ENCODE measurements at places on chromosomes 5 and 9.

GRCh38 chr9:96251451-96251850 lies 50.5 kb downstream of the HSD17B3 start:
- no peak for DNase-seq

DNA sequence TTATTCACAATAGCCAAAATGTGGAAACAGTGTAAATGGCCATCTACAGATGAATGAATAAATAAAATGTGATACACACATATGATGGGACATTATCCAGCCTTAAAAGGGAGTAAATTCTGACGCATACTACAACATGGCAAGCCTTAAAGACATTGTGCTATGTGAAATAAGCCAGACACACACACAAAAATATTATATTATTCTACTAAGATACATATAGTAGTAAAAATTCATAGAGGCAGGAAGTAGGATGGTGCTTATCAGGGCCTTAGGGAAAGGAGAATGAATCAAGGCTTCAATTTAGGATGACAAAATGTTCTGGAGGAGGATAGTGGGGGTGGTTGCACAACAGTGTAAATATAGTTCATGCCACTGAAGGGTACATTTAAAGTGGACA lies 346.7 kb upstream of the SMARCA2 start:
- DNase-seq: no peak

DNA sequence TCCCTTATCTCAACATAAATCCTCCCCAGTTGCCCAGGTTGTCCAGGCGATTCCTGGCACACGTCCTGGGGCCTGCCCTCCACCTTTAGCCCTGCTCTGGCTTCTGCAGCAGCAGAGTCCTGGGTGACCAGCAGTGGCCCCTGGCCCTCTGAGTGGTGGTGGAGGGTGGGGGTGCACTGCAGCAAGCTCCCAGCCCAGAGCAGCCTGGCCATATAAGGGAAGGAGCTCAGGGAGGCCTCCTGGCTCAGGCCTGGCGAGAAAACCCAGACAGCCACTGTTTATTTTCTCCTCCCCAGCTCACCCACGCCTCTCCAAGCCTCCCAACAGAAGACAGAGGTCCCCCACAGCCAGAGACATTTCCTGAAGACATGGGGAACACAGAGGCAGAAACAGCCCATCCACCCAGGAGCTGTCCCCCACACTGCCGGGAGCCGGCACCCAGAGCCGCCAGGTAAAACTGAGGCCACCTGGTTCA lies 44.7 kb upstream of the IL17B start:
- DNase-seq: no peak

DNA sequence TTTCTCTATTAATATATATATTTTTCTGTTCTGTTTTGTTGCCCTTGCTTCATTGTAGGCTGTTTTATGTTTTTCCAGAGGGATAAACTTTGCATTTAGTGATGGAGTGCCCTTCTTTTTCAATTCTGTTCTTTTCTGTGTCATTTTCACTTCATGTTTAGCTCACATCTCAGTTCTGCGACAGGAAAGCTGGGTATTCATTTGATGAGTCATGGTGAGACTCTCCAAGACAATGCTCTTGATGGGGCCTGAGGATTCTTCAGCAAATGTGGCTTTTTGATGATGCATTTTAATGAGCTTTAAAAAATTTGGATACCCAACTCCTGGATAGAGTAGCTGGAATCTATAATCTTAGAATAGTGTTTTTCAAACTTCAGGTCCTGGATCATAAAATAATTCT lies 56.5 kb upstream of the SPATA31D4 start:
- DNase-seq: no peak

- no peak for DNase-seq
Measured at GRCh38 chr9:119905724-119906123, 536.5 kb upstream of the BRINP1 start.

Data from activated CD4-positive, alpha-beta T cell treated with anti-CD3 and anti-CD28 coated beads, Interleukin-2, amount 10 ng/mL, durations not matched to agents 7 days and 5 days (primary cell).